ENCODE measurements at places on chromosomes 12 and 14.

GRCh38 chr12:106118-106591 is 39.6 kb downstream of the IQSEC3 start:
- no peak for DNase-seq

- no peak for DNase-seq
These were observed 122.2 kb downstream of the NTS start for GRCh38 chr12:85996280-85996679.

DNA sequence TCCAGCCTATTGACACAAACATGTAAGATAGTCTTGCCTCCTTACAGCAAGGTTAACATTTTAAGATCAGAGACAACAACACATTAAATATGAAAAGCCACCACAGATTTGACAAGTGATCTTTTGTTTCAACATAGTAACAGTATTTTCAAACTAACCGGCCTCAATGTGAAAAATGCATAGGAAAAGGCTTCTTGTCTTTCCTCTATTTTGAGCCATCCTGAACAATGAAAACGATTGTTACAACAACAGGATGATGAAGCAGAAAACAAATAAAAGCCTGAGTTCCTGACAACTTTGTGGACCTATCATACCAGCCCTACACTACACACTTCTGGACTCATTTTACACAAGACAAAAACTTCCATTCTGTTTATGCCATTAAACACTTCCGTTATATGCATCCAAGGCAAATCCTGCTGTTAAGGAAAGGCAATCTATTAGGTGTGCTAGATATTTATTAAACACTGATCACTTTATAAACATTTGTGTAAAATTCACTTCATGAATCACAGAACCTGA is 37.3 kb downstream of the BAZ1A start:
- DNase-seq: no peak

GRCh38 chr14:72217135-72217534 is 284.9 kb downstream of the RGS6 start:
- DNase-seq: no peak

DNA sequence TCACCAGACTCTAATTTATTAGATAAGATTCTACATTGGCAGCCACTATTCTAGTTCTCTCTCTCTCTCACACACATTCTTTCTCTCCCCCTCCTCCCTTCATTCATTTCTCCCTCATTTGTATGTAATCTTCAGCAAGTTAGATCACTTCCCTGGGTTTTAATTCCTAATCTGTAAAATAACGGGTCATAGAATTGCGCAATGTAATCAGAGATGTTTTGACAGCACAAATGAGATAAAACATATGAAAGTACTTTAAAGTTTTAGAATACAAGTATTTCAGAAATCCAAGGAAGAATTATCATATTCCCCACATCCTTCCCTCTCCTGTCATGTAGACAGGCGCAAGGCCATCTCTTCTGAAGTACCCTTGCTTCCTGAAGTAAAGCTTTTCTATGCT is 21.7 kb downstream of the STYK1 start:
- DNase-seq: no peak

DNA sequence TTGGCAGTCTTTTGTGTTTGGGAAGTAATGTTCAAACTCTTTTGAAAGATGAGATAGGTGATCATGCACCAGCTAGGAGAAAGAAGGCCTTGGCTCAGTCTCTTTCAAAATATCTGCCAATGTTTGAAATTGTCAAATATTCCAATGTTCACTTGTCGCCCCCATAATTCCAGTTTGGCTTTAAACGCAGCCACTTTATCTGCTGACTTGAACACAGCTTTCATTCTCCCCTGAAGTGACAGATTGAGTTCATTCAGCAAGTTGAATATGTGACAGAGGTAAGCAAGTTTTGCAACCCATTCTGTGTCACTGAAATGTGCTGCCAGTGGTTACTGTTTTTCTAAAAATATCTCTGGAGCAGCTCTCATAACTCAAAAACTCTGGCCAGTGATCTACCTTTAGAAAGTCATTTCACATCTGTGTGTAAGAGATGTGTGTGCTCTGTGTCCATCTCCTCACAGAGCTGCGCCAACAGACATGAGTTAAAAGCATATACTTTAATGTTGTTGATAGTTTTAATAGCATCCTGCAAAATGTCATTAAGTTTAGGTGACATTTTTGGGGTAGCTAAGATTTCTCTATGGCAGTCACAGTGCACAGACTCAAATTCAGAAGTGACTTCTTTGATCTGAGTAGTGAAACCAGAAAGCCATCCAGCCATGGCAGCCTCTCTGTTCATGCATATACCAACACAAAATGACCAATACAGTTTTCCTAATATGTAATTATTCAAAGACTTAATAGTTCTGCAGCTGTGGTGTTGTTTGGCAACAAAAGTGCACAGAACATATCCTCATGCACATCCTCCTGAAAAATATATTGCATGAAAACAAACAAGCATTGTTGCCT is 614.3 kb upstream of the MIS18BP1 start:
- DNase-seq: no peak

- no peak for DNase-seq
These were observed 82.1 kb downstream of the PLXNC1 start for GRCh38 chr12:94230357-94230905.

DNA sequence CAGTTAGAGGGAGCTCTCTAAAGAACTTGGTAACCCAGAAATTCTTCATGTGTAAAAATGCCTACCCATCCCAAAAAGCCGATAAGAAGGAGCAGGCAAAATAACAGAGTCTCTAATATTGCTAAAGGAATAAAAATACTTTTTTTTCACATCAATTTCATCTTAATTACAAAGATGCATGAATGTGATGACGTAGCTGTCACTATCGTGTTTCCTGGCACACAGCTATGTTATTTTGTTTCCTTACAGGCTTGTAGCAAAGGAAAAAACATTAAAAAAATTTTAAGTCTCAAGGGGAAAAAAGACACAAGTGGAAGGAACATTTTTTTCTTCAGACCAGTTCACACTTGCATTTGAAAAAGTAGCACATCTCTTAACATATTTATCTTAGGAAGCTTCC is 10.3 kb upstream of the LGALS3 start:
- no peak for DNase-seq

DNA sequence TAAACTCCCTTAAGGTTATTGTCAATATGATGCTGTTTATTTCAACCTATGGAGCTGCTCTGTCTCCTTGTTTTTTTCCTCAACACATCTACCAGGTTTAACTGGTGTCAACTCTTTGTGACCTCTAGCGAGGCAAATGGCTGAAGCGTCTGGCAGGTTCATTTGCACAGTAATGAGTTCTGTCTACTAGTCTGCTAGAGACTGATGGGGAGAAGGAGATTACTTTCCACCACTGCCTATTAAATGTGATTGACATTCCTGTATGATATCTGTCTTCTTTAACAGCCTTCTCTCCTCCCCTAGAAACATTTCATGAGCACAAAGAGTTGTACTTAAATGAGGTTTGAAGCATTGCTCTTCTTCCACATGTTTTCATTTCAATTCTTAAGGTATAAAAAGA is 253.7 kb downstream of the SLC6A15 start:
- DNase-seq: no peak

GRCh38 chr12:64225626-64226025 is 3.5 kb upstream of the KICS2 start:
- no peak for DNase-seq

- DNase-seq: no peak
These were observed 6.9 kb upstream of the GPRC5D start for GRCh38 chr12:12958886-12959285.

- DNase-seq: no peak
These were observed 40.2 kb downstream of the RTN1 start for GRCh38 chr14:59830338-59830734.

- no peak for DNase-seq
These were observed 19.0 kb downstream of the AP5M1 start for GRCh38 chr14:57287745-57288144.

GRCh38 chr12:93438266-93439050 is 3.3 kb downstream of the UBE2N start:
- DNase-seq: no peak

DNA sequence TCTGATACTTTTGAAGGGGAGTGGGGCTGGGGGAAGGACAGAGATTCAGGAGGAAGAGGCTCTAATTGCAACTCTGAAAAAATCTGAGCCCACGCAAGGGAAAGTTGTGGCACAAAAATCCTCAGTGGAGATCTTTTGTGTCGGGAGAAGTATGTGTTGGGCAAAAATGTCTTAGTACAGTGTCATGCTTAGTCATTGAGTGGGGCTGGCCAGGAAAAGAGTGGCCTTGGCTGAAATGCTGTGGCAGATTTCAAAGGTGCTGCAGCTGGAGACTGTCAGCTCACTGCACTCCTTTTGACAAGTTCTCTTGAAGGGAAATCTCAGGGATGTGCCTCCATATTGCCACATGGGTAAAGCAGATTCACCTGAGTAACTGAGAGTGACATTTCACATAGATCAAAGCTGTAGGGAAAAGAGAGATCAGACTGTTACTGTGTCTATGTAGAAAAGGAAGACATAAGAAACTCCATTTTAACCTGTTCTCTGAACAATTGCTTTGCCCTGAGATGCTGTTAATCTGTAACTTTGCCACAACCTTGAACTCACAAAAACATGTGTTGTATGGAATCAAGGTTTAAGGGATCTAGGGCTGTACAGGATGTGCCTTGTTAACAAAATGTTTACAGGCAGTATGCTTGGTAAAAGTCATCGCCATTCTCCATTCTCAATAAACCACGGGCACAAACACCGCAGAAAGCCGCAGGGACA is 36.0 kb upstream of the GLIPR1 start:
- DNase-seq: no peak

- no peak for DNase-seq
These were observed 160.0 kb upstream of the FBXO33 start for GRCh38 chr14:39592116-39592789.

- no peak for DNase-seq
These were observed 127.7 kb downstream of the PDE3A start for GRCh38 chr12:20495997-20496396.

GRCh38 chr12:46472144-46472705 is 99.7 kb upstream of the SLC38A2 start:
- no peak for DNase-seq

DNA sequence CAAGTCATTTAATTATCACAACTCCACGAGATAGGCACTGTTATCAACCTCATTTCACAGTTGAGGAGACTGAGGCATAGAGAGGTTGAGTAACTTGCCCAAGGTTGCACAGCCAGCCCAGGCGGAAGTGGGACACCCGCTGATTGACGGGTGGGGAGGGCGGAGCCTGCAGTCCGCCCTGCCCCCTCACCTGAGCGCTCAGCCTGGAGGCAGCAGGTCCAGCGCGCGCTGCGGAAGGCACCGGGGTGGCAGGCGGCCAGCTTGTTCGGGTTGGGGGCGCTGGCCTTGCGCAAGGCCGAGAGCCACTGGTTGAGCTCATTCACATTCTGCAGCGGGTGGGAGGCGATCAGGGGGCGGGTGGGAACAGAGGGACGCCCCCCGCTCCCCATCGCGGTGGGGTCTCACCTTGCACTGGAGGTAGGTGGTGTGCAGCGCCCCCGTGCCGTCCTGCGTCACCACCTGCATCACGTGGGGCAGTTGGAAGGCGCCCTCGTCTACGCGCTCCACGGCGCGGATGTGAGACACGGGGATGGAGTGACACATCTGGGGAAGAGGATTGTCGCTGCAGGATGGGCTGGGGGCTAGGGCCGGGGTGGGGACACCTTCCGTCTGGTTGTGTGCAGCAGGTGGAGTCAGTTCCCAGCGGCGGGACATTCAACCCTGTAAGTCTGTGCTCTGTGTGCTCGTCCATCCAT is 31.7 kb downstream of the RASAL1 start:
- no peak for DNase-seq

GRCh38 chr12:117202556-117202955 is 12.3 kb upstream of the FBXO21 start:
- DNase-seq: no peak

DNA sequence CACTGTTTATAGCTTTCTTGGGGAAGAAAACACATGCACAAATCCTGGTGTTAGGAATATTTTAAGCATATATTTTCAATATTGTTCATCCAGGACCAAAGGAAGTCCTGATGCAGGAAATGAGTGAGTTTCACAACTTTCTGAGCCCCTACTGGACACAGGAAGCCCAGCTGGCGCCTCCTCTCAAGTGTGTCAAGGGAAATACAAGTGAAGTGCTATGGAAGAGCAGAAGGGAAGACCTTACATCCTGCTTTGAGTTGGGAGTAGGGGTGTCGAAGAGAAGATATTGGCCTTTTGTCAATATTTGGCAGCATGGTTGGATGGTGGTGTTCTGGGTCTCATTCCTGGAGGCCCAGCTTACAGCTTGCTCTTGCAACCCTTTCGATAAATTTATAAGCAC is 66.1 kb upstream of the ZDHHC17 start:
- DNase-seq: no peak

GRCh38 chr14:69475194-69475818 is 9.2 kb upstream of the PLEKHD1 start:
- DNase-seq: no peak
